NCI-H2227 treated with DMSO at 0.1 percent for 48 hours (cell line): ENCODE measurements at places on chromosomes 11 and 22.
A peak's percentile ranks its signal among the peaks of the same experiment; 100 is the strongest.

DNA sequence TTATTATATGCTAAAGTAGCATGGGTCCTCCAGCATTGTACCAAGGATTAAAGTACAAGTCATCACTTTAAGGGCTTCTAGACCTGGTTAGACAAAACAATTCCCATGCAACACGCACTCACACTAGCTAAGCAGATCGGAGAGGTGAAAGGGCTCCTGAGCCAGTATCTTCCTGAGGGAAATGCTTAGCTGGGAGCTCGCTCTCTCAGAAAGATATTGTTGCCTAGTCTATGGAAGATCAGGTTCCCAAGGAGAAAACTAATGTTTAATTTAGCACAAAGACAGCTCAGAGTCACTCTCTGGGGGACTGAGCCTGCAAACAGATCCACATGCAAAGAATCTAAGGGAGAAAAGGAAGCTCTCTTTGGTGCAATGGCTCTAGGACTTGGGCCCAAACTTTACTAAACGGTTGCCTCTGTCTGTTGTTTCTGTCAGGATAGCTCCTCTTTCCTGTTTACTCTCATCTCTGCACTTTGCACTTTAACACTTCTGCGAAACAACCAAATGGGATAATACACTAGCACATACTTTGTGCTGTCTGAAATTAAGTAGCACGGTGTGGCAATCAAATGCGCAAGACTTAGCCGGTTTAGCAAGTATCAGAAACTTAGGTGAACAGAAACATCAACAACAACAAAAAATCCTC, 10.7 kb downstream of the MAML2 start:
- no peak for DNase-seq

DNA sequence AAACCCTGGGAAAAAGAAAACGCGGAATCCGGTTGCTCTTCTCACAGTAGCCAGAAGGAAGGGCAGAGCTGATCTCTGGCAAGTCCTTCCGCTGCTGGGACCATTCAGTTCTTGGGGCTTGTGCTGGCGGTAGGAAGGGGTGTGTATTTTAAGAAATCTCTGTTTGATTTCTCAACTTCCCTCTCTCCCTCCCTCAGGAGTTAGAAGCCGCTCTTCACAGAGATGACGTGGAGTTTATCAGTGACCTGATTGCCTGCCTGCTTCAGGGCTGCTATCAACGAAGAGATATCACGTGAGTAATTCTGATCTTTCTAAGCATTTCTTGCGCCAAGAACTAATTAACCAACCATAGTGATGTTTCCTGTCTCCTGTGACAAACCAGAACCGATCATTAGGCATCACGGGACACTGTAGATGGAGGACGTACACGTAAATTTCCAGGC, 85.9 kb upstream of the SLC25A18 start:
- no peak for DNase-seq

GRCh38 chr22:36171941-36172340, 11.4 kb upstream of the APOL3 start:
- DNase-seq, result no peak

- no peak for DNase-seq
Measured at GRCh38 chr22:29214232-29214631, 8.5 kb downstream of the EMID1 start.

GRCh38 chr11:113282898-113283437, 31.4 kb upstream of the TTC12 start:
- DNase-seq, result no peak

- DNase-seq, result no peak
Measured at GRCh38 chr11:115585361-115586024, 81.3 kb upstream of the CADM1 start.

DNA sequence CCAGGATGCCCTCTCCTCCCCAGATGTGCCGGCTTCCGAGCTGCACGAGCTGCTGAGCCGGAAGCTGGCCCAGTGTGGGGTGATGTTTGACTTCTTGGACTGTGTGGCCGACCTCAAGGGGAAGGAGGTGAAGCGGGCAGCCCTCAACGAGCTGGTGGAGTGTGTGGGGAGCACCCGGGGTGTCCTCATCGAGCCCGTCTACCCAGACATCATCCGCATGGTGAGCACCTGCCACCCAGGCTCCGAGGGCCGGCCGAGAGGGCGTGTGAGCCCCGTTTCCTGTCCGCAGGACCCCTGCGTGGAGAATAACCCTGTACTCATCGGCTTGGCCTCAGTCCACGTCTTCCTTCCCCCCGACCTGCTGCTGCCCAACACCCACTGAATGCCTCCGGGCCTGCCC, 2.2 kb downstream of the PPP2R5B start:
- no peak for DNase-seq

- no peak for DNase-seq
Measured at GRCh38 chr11:79026803-79027445, 413.9 kb downstream of the TENM4 start.

DNA sequence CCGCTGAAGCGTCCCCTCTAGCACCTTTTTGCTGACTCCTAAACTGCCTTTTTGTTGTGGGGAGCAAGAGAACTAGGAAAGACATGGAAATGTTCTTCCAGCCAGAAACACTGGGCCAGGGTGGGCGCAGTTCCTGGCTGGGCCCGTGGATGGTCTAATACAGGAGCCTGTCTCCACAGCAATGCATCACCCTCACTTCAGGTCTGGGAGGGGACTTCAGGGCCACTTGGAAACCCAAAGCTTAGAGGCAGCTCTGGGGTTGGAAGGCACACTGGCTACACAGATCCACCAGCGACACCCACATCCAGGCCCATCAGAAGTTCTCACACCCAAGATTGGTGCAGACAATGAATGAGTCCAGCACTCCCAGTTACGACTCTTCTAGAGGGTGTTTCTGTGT, 120.3 kb downstream of the ETS1 start:
- no peak for DNase-seq

DNA sequence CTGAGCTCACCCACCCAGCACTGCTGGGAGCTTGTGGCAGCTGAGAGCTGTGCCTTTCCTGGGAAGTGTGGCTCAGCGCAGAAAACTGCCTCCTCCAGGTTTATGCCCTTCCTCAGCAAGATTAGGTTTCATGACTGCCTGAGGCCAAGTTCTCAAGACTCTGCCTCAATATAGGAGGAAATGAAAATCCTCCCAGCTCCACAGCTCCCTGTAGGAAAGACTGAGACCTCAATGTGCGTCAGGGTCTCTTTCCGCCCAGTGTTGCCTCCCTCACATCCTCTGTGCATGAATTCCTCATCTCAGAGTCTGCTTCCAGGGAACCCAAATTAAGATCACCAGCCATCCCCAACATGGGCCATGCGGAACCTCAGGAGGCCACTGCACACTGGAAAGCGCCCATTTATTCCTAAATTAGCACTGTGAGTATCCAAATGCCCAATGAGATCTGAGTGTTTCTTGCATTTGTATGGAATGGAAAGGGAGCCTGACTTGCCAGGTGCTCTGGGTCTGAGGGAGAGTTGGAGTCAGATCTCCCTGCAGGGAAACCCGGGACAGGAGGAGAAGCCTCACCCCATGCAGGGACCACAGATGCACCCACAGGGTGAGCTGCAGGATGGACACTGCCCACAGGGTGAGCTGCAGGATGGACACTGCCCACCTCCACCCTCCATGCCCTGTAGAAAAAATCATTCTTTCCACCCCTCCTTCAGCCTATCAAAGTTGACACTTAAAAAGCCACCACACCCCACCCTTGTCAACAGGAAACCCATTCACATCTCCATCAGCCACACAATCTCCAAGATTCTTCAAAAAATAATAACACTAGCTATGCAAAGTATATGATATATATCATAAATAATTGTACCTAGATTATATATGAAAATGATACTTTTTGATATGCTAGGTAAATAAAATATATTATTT, 97.4 kb upstream of the IGLL5 start:
- DNase-seq, result no peak

GRCh38 chr22:20456064-20456721, 18.6 kb upstream of the SCARF2 start:
- peak; percentile 89 for DNase-seq

DNA sequence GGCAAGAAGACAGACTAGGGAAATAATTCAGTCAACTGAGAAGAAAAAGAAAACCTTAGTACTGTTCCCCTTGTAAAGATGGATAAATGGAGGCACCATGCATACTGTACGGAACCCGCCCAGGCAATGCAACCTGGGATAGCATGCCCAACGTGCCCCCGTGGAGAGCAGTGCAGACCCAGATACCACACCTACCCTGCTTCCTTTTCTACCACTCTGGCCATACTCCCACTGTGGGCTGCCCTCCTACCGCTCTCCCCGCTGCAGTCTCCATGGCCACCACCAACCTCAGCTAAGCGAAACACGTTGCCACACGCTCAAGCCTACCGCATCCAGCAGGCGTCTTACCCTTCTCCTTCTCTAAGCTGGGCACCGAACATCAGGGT, 117.4 kb upstream of the SERPIND1 start:
- no peak for DNase-seq
